ENCODE measurements at places on chromosomes 12 and 14.

DNA sequence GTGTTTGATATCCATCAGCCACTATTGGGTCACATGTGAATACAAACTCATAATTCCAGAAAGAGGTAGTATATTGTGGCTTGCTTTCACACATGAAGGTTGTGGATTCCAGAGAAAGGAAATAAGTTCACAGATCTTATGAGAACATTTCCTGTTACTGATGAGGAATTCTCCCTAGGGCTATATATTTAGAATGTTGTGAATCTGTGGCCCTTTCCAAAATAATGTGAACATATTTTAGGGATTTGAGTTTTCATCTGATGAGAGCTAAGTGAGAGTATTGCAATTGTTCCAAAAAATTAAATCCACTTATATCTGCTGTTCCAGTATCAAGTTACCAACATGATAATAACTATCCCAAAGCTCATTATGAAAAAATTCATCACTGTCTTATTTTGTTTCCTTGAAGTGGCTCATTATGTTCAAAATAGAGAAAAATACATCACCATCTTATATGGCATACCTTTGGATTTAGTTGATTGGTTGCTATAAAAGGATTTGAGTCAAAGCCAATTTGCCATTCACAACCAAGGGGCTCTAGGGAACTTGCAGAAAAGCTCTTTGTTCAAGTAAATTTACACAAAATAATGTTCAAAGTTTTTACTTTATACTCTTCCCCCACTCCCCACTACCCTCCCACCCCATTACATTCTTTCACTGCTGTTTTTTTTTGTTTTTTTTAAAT lies 76.3 kb downstream of the MYRFL start:
- DNase-seq: no peak

- DNase-seq: no peak
Measured at GRCh38 chr12:31631809-31632208, 27.7 kb upstream of the ETFBKMT start.

- DNase-seq: no peak
Measured at GRCh38 chr14:69803753-69804152, 6.7 kb upstream of the SLC10A1 start.

DNA sequence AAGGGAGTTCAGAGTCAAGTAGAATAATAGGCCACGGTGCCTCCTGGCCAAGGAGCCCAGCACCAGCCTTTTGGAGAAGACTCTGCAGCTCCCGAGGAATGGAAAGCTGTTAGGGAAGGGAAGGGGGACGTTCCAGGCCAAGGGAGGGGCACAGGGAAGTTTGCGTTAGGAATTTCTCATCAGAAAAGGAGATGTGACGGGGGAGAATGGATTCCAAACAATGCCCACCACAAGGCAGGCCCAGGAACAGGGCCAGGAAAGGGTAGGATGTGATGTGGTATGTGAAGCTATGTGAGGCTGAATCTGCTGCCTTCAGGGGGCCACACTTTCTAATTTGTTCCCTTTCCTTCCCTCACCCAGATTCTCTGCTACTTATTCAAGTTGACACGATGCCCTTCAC lies 46.0 kb downstream of the DGLUCY start:
- DNase-seq: no peak

GRCh38 chr12:67315661-67316060 lies 46.5 kb downstream of the CAND1 start:
- DNase-seq: no peak

DNA sequence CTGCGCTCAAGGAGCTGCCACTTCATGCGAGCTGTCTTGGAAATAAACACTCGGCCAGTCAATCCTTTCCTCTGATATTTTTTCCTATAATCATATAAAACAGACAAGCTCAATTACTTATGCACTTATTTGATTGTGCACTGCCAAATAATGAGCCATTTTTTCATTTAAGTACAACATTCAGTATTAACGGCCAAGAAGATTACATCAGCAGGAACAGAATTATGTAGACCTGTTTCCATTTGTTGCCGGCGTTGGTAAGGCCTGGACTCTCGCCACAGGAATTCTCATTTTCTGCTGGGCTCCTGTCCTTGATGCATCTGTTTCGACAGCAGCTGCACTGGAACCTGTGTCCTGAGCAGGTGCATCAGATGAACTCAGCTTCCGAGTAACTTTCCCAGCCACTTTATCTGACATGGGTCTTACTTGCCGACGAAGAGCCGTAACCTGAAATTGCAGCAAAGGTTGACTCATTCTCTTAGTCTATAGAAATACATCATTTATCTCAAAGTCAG lies 110.2 kb downstream of the KIF21A start:
- no peak for DNase-seq

DNA sequence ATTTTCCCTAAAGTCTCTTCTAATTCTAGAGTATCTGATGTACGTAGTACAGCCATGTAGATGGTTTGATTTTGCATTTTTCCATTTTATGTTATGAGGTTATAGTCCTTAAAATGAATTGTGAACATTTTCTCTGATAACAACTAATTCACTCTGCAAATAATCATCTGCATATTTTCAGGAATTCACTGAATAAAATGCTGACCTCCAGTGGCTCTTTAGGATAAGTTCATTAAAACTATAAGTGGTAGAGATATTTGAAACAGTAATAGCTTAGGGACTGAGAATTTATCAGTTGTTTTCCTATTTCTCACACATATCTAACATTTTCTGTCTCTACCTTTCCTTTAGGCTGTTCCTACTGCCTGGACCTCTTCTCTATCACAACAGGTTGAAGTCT lies 4.4 kb downstream of the MSRB3 start:
- DNase-seq: no peak

- no peak for DNase-seq
Measured at GRCh38 chr12:2147335-2147734, 94.5 kb downstream of the CACNA1C start.

DNA sequence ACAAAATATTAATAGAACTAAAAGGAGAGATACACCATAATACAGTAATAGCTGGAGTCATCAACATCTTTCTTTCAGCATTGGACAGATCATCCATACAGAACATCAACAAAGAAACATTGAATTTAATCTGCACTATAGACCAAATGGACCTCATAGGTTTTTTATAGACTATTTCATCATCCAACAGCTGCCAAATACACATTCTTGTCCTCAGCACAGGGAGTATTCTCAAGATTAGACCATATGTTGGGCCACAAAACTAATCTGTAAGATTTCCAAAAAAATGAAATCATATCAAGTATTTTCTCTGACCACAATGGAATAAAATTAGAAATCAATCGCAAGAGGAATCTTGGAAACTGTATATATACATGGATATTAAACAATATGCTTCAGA lies 86.9 kb downstream of the FSCB start:
- no peak for DNase-seq

DNA sequence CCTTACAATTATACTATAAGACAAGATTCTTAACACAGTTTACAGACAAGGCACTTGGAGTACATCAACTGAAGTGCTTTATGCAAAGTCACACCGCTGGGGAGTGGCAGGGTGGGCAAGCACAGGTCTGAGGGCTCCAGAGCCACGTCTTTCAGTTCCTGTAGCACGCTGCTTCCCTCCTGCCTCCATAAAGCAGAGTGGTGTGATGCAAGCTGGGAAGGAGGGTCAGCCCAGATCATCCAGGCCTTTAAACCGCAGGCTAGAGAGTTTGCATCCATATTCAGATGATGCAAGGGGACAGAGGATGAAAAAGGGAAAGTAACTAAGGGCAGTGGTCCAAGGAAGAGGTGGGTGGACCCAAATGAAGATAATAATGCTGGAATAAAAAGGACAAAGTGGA lies 132.6 kb downstream of the ITPR2 start:
- DNase-seq: no peak

- peak; percentile 84 for DNase-seq
Measured at GRCh38 chr12:105084251-105085250, at the start of gene ALDH1L2. TSS of gene ALDH1L2 (minus strand) at chr12:105084458. CDS start at chr12:105084436, 22 bp downstream.

DNA sequence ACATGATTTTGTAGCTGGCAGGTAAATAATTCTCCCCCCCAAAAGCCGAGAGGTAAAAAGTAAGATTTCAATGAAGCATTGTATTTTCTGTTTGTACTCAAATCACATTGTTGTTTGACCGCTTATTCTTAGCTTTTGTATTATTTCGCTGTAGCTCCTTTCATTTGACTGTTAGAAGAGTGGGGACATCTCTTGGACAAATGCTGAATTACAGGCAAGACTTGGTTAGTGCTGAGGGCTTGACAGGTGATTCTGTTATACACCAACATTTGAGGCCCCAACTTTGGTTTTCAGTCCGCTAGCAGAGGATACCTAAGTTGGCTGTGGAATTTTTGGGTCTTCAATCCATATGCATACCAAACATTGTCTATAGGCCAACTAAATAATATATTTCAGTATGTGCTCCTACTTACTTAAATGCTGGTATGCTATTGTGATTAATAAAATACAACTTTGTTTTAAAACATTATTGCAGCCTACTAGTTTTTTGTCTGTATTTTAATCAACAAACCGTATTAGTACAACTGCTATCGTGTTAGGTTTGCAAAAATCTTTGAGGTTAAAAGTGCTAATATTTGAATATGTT lies 102.2 kb downstream of the ERC1 start:
- DNase-seq: peak; percentile 61

DNA sequence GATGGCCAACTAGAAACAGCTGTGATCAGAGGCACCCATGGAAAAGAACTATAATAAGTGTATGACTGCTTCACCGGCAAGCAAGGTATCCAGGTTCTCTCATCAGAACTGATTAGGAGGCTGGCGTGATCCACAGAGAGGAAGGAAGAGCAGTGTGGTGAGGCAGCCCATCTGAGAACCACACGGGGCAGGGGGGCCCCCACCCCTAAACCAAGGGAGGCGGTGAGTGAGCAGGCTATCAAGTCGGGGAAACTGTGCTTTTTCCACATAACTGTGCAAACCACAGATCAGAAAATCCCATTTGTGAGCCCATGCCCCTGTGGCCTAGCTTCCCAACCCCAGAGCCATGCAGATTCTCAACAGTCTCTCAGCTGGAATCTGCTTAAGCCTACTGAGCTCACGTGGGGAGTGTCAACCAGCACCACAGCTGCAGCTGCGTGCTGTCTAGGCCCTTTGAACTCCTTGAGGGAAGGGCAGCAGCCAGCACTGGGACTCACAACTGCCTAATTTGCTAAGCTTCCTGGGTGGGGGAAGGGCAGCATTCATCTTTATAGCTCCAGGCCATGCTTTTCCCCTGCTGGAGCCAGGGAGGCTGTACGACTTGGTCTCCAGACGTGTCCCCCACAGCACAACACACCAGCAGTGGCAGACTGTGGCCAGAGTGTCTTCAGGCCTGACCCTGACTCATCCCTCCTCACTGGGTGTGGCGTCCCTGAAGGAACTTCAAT lies 444.4 kb upstream of the ATP2B1 start:
- no peak for DNase-seq

DNA sequence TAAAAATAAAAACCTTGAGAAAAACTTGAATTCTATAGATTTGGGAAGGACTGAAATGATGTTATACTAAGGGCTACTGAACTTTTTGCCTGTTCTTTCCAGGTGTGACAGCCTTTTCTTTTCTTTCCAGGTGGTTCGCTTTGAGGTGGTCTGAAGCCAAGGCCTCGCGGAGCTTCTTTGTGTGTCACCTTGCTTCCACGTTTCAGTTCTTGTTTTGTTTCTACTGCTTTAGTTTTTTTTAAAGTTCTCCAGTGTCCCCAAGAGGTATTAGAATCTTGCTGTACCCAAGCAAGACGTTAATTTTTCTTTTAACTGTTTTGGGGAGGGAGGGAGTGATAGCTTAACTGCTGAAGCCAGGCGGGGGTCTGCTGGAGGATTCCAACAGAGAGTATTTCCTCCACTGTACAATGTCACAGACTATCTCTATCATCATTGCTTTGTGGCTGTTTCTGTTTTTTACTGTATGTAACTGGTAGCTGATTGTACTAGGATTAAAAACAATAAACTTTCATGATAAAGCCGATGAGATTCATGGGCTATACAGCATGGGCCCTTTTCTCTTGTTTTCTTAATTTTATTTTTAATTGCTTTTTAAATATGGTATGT lies 40.2 kb downstream of the PROX2 start:
- no peak for DNase-seq

GRCh38 chr14:104923640-104924420 lies 849 bp upstream of the PLD4 start:
- DNase-seq: no peak

DNA sequence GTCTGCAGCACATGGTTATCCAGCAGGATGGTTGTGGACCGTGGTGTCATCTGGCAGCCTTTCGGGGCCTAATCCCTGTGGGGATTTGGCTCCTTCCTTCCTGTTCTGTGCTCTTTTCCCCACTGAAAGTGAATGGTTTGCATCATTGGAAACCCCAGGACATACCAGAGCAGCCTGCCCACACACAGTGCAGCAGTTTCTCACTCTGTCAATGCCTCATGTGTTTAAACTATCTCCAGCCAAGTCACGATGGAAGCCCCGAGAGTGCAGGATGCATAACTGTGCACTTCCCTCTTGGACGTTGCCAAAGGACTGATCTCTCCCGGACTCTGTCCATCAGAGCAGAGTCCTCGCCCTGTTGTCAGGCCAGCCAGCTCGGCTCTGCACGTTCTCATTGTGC lies 29.0 kb upstream of the AMN start:
- DNase-seq: peak; percentile 89

DNA sequence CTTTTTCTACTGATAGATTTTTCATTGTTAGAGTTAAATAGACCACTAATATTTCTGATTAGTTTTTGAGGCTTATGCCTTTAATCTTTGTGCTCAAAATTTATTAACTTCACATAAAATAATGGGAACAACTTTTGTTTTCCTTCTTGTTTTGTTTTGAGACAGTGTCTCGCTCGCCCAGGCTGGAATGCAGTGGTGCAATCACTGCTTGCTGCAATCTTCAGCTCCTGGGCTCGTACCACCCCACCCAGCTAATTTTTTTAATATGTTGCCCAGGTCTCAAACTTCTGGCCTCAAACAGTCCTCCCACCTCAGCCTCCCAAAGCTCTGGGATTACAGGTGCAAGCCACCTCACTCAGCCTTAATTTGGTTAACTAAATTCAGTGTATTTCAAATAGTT lies 16.8 kb downstream of the SCFD1 start:
- no peak for DNase-seq

DNA sequence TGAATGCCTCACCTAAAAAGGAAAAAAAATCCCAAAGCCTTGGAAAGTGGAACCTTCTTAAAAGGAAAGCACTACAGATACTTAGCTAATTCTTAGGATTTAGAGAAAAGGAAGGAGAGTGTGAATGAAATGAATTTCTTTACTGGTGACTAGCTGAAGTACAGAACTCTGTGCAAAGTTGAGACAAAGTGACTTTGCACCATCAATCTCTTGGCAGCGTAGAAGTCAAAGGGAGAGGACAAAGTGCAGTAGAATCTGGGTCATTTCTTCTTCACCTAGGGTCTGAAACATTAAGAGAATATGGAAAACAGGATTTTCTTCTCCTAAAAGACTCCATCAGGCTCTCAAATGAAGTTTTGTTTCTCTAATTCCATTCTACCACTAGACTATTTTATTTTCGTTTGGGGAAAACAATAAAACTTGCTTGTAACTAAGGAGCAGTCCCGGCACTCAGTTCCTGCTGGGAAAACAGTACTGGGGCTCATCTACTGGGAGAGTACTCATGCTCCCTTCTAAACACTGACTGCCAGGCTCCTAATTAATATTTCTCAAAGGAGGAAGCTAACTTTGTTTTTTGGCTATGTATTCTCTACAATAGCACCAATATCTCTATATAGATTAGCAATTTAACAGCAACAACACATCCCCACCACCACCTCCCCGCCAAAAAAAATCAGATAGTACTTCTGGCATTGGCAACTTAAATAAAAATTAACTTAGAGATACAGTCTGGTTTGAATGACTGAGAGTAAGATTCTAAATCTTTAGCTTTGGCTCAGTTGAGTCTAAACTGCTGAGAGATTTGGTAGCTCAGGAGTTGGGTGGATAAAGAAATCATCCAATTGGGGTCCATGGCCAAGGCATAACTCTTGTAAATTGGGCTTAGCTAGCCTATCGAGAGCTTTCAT lies 110.7 kb downstream of the SLC15A5 start:
- DNase-seq: no peak

- peak; percentile 90 for DNase-seq
Measured at GRCh38 chr14:22689199-22689598, 45.0 kb upstream of the OR6J1 start.

All from brain microvascular endothelial cell (primary cell).